ENCODE measurements at places on chromosomes 7 and 10. TPM values are rescaled to one million over a fixed set of nuclear protein-coding genes. Genes with fewer than 3 reads are reported as not detected.

The GIMAP7 gene
- 244 TPM for total RNA-seq

The ZP3 gene
- 1.1 TPM for total RNA-seq

The PTN gene
- not detected for total RNA-seq

The AFAP1L2 gene
- total RNA-seq, result 1.8 TPM

The RFC2 gene
- 62.9 TPM for total RNA-seq

The PRKG1 gene
- not detected for total RNA-seq

The AKR1E2 gene
- 11.2 TPM for total RNA-seq
